ENCODE measurements at places on chromosomes 7 and 10. TPM values are rescaled to one million over a fixed set of nuclear protein-coding genes. Genes with fewer than 3 reads are reported as not detected.

The LGI1 gene
- not detected for total RNA-seq

The ADCY1 gene
- total RNA-seq: 2.3 TPM

The C10orf90 gene
- total RNA-seq: not detected

The GNGT1 gene
- not detected for total RNA-seq

The GSDME gene
- total RNA-seq: 14.8 TPM

The LEP gene
- 278 TPM for total RNA-seq

The CYP2W1 gene
- not detected for total RNA-seq

The KIF11 gene
- 0.95 TPM for total RNA-seq

The ASB4 gene
- total RNA-seq: not detected

The ACBD7 gene
- total RNA-seq: 0.48 TPM

The PRKG1 gene
- total RNA-seq: 36.4 TPM

The LLCFC1 gene
- not detected for total RNA-seq

The CFAP43 gene
- total RNA-seq: 0.84 TPM

The GPR26 gene
- not detected for total RNA-seq

The TNS3 gene
- total RNA-seq: 112 TPM

The ZNF25 gene
- 11.1 TPM for total RNA-seq

The NPVF gene
- not detected for total RNA-seq

The POU6F2 gene
- total RNA-seq: not detected

The RBM20 gene
- 0.24 TPM for total RNA-seq

The EGFR gene
- 124 TPM for total RNA-seq

The UCMA gene
- total RNA-seq: not detected

The KCNIP2 gene
- total RNA-seq: 70.1 TPM

The VGF gene
- total RNA-seq: not detected

The KCNMA1 gene
- total RNA-seq: 13.8 TPM

The NXPH1 gene
- total RNA-seq: not detected

The PNLIP gene
- not detected for total RNA-seq

The FAM131B gene
- total RNA-seq: 0.56 TPM

The HKDC1 gene
- total RNA-seq: not detected

The GATA3 gene
- 0.28 TPM for total RNA-seq

The KAZALD1 gene
- total RNA-seq: 1.4 TPM

The GIMAP2 gene
- 10.4 TPM for total RNA-seq

The EZH2 gene
- total RNA-seq: 1.7 TPM

The NUTM2B gene
- 0.25 TPM for total RNA-seq

The ASAH2 gene
- 1.6 TPM for total RNA-seq

The VSIR gene
- total RNA-seq: 65.1 TPM

The CHAT gene
- not detected for total RNA-seq

The JCAD gene
- 23.5 TPM for total RNA-seq

The TLL2 gene
- not detected for total RNA-seq

The SNX8 gene
- total RNA-seq: 50.1 TPM

The MYO3A gene
- total RNA-seq: 0.32 TPM

The KIAA1549 gene
- 1.2 TPM for total RNA-seq

The SH2D4B gene
- not detected for total RNA-seq

The MMP21 gene
- not detected for total RNA-seq

The SAMD9L gene
- 11.0 TPM for total RNA-seq

The ZNF775 gene
- 1.2 TPM for total RNA-seq

The LFNG gene
- 25.9 TPM for total RNA-seq

The AIMP2 gene
- 42.6 TPM for total RNA-seq

The AGFG2 gene
- total RNA-seq: 45.0 TPM

The OPTN gene
- total RNA-seq: 66.6 TPM

The FAM25G gene
- not detected for total RNA-seq

The SPOCK2 gene
- 8.3 TPM for total RNA-seq

The EGR2 gene
- 5.5 TPM for total RNA-seq

The NPY4R gene
- not detected for total RNA-seq

The GPR15LG gene
- not detected for total RNA-seq

The OGDHL gene
- total RNA-seq: not detected

The AGR3 gene
- total RNA-seq: not detected

The PNLIPRP3 gene
- not detected for total RNA-seq

The USP6NL gene
- total RNA-seq: 15.1 TPM

The IFIT1B gene
- total RNA-seq: not detected
